ENCODE measurements at places on chromosomes 7 and 10.

- no peak for DNase-seq
These were observed 37.2 kb upstream of the INSIG1 start for GRCh38 chr7:155260498-155260872.

DNA sequence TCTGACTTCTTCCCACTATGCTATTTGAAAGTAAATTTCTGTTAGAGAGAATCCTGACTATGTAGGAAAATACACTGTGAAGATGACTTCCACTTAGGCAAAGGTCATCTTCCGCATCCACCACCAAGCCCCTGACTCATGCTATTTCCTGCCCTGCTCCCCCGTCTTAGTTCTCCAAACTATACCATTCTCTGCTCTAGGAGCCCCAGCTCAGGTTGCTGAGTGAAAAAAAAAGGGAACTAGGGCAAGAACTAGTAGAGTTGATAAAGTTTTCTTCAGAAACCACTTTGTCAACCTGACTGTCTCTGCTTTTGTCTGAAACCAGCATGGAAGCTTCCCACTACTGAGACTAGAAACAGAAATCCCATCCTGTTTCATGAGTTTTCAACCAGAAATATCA is 96.9 kb downstream of the EVX1 start:
- no peak for DNase-seq

DNA sequence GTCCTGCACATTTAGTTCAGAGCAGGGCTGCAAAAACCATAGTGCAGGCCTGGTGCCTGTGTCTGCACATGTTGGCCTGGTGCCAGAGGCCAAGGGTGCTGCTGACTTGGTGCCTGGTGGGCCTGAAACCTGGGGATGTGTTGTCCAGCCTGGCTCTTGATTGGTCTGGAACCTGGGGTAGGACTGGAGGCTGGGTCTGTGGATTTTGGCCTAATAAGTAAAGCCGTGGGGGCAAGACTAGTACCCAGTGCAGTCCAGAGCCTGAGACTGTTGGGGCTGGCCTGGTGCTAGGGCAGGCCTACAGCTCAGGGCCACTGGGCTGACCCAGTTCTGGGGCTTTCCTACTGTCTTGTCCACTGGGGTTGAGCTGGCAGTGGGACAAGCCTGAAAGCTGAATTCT is 817.9 kb downstream of the DNAJB9 start:
- no peak for DNase-seq

- DNase-seq, result no peak
These were observed 6.1 kb upstream of the DDX50 start for GRCh38 chr10:68895041-68895440.

- DNase-seq, result no peak
These were observed 575.0 kb upstream of the MGMT start for GRCh38 chr10:128892005-128892404.

DNA sequence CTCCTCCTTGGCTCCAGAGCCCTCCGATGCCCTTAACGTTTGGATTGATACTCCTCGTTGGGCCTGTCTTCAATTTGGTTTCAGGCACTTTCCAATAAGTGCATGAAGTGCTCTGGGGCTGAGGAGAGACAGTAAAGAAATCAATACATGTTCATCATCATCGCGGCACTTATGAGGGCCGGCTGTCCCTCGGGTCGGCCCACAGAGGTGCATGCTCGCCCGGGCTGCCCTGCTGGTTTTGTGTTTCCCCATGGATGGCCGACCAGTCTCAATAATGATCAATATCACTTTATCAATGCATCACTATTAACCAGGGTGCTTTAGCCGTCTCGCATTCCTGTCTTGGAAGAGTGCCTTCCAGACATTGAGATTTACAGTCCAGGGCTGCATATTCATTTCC is 154.2 kb downstream of the EBF3 start:
- DNase-seq, result no peak

DNA sequence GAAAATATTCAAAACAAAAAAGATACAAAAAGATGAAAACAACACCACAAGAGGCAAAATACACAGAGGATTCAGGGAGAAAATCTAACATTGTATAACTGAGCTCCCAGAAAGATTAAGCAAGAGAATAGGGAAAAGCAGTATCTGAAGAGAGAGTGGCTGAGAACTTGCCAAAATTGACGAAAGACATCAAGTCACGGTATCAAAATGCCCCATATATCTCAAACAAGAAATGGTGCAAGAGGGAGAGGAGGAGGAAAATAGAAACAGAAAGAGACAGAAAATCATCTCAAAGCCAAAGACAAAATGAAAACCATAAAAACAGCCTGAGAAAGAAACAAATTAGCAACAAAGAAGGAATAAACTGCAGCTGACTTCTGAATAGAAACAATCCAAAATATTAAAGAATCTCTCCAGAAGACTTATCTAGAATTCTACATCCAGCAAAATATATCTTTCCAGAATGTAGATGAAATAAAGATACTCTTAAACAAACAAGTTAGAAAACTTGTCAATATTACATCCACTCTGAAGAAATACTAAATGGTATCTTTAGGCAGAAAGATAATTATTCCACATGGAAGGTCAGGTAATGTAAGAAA is 5.5 kb downstream of the USP6NL start:
- DNase-seq, result no peak

Data from stimulated activated CD8-positive, alpha-beta memory T cell treated with anti-CD3 and anti-CD28 coated beads, Interleukin-15, amount 100 ng/mL, for 24 hours (primary cell).